ENCODE measurements at places on chromosomes 11 and 22.

DNA sequence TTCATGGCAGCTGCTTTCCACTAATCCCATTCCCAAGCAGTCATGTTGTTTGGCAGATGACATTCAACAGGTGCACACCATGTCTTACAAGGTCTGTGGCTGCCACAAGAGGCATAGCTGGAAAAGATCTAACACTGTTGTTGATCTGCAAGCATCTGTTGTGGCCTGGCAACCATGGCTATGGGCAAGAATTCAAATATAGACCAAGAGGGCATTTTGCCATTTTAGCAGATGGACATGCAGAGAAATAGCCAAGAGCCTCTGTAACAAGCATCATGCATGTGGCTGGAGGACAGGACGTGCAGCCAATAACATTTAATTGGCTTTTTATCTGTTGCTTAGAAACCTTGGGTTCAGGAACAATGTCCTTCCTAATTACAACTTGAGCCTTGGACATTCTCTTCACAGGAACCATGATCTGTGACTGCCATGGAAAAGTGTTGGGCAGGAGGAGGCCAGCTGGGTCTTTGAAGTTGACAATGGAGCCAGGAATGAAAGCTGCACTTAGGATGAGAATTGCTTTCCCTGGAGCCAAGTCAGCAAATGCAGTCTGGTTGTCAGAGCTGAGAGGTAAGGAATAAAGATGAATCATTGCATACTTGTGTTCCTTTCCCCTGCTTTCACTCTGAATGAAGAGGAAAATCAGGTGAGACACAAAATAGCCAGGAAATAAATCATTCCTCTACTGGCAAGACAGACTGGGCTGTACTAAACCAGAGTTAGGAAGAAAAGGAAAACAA is 113.6 kb upstream of the ANO5 start:
- peak; percentile 22 for DNase-seq

DNA sequence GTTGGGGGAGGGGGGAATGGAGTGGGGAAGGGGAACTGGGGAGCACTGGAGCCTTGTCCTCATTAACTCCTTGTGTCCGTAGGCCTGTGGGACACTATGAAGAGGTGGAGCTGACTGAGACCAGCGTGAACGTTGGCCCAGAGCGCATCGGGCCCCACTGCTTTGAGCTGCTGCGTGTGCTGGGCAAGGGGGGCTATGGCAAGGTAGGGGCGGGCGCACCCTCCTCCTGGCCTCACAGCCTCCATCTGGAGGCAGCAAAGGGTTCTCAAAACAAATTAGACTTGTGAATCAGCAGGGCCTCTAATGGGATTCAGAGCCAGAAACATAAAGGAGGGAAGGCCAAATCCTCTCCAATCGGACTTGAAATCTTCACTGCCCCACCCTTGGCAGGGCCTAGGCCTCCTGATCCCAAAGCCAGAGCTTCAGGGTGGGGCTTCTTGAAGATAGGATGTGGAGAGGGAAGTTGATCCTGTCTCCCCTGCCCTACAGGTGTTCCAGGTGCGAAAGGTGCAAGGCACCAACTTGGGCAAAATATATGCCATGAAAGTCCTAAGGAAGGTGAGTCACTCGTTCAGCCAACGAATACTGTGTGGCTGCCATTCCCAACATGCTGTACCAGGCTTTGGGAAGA is 859 bp downstream of the RPS6KB2 start:
- no peak for DNase-seq

DNA sequence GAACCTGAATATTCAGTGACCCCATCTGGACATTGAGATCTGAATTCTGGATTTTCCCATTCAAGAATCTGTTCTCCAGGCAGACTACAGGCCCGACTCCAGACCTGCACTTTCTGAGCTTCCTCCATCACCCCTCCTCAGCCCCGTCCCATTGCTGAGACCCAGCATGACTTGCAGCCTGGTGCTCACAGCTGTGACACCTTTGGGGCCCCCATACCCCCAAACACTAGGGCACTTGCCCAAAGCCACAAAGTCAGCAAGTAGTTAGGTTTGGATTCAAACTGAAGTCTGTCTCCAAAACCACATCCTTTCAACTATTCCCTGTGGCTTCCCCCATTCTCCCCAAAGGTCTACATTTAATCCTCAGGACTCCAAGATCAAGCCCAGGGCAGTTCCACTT is 128.2 kb upstream of the ZBED5 start:
- no peak for DNase-seq

GRCh38 chr11:71545405-71545966 is 2.7 kb upstream of the KRTAP5-9 start:
- no peak for DNase-seq

DNA sequence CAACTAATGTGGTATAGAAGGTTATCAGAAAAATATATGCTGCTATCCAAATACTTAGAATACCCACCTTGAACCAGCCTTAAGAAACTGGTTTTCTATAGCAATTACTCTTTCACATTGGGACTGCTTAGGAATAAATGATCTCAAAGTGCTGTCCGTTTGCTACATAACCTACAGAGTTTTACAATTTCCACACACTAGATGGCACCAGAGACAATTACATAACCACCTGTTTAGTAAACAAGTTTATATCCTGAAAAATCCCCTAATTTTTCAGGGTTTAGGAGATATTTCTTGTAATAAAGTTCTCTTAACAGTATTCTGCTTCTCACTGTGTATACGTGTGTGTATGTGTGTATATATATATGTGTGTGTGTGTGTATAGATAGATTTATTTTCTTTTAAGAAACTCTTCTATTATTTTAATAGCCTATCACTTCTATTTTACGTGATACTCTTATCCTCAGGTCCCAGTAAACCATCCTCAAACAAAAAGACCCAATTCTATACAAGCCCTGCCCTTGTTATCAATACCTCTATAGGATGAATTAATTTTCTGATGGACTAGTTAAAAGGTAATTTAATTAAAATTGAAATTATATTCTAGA is 6.7 kb upstream of the OR5I1 start:
- DNase-seq: no peak
